GM04504 (cell line): ENCODE measurements at places on chromosomes 3 and 15.

DNA sequence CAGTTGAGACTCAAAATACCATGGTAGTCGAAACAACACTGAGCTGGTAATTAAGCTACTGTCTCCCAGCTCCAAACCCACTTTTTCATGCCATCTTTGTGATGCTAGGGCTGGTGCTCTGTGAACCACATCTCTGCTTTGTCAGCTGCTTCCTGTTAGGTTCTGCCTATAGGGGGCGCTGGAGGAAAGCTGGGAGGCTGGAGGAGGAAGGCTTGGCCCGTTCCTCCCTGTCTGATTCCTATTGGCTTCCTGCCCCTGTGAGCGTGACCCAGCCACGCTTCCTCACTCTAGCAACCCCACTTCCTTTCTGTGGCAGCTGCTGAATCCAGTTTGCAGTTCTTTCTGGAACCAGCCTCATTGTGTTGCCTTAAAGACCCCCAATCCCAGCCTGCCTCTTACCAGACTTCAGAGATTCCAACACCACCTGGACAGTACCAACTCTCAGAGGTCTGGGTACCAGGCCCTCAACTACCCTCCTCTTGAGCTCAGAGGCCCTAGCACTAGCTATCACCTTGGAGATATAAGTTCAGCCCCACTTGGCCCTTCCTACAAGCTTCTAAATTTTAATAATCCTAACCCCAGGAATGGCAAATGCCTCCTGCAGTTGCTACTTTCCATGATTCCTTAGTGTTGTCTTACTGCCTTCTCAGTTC is 120.9 kb downstream of the ERC2 start:
- no peak for DNase-seq

- no peak for DNase-seq
Observed at GRCh38 chr3:13474776-13475303, 5.3 kb upstream of the HDAC11 start.

DNA sequence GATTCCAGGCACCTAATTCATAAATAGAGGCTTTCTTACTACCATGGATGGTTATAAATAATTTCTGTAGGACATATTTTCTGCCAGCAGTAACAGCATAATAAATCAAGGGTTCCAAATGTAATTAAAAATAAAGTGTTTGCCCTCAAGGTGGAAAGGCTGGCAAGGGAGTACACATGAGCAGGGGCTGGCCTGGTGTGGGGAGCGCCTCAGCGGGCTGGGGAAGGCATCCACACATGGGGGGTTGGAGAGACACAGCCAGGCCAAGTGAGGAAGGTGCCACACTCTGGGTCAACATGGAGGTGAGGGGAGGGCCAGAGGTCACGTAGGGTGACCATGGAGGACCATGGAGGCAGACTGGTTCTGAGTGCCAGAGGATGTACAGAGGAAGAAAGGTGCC is 65.8 kb upstream of the OCA2 start:
- DNase-seq = no peak

DNA sequence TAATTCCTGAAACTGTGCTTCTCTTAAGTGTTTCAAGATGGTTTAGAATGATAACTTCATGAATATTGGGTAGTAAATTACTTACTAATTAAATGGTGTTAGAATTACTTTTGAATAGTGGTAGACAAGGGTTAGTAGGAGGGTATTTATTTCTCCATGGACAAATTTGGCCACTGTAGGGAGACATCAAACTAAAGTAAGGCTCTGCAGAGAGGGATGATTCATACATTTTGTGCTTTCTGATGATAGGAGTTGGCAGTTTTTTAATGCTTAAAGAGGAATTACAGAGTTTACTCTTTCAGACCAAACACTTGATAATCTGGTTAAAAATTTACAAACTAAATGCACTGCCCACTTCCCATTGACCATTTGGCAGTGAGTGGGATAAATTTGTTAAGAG is 127.6 kb downstream of the NAALADL2 start:
- DNase-seq = no peak

DNA sequence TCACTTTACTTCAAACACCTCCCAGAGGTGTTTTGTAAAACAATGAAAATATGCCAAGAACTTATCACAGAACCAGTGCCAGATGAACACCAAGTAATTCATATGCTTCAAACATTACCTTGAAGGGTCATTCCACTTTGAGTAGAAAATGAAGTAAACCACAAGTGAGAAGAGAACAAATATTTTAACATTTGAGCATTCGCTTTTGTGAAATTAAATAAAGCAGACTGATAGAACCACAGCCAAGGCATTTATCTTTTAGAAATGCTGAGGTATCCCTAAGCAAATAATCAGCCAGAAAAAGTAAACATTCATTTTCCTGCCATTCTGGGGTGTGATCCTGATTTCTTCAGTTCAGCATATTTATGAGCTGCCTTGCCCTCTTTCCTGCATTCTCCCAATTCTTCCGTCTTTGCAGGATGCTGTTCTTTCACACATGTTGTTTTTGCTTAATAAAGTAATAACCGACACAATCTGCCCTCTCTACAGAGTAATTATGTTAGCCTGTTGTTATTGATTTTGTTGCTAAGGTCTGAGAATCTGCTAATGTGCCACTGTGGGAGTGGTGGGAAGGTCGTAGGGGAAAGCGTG is 235.6 kb upstream of the TGFBR2 start:
- peak; percentile 27 for DNase-seq

- no peak for DNase-seq
Observed at GRCh38 chr3:47042231-47042791, 62.8 kb downstream of the NBEAL2 start.

GRCh38 chr3:42028474-42028873 is 62.7 kb upstream of the TRAK1 start:
- no peak for DNase-seq

GRCh38 chr15:35834866-35835265 is 288.9 kb upstream of the DPH6 start:
- no peak for DNase-seq

GRCh38 chr3:133037436-133037835 is 755 bp upstream of the TMEM108 start:
- DNase-seq = no peak

DNA sequence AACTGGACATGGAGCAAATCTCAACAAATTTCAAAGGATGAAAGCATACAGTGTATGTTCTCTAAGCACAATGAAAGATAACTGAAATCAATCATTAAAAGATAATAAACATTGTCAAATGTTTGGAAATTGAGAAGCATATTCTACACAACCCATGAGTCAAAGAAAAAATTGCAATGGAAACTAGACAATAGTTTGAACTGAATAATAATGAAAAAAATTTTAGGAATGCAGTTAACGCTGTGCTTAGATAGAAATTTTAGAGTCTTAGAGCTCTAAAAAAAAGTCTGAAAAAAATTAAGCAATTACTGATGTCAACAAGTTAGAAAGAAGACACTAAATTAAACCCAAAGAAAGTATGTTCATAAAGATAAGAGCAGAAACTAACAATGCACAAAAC is 15.5 kb downstream of the RABL3 start:
- no peak for DNase-seq

DNA sequence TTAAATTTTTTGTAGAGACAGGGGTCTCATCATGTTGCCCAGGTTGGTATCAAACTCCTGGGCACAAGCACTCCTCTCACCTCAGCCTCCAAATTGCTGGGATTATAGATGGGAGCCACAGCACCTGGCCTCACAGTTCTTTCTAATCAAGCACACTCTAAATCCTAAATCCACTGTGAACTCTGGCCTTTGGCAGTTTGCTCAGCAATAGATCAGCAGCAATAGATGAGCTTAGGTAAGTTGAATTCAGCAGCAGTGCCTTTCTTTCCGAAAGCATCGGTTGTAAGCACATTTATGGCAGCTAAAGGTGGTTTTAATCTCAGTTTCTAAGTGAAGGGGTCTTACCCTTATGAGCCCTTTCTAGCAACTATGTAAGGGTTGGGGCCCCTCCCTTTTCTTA is 16.6 kb downstream of the PDHB start:
- DNase-seq = no peak

DNA sequence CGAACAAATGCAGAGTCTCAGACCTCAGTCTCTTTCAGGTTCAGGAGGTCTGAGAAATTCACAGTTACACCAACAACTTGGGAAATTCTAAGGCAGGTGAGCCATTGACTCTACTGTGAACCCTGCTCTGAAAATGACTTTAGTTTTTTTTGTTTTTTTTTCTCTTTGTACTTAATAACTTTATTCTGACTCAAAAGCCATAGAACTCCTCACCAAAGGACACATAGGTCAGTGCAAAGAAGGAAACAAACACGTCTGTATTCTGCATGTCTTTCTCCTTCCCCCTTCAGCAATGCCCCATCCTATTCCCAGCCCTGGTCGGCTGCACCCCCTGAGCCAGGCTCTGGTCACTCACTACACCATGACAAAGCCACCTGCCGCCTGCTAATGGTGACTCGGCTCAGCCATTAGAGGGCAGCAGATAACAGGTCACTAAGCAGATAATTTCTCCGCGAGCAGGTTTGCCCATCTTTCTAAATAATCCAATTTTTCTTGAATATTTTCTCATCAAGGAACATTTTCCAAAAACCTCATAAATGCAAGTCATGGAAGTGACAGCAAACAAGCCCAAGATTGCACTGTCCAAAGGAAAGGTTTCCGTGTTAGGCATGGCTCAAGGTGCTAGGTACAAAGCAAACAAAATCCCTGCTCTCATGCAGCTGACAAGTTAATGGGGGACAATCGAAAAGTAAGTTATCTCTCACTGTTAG is 37.7 kb downstream of the TM4SF4 start:
- DNase-seq = peak; percentile 36

GRCh38 chr3:20336572-20336971 is 150.6 kb upstream of the SGO1 start:
- DNase-seq = no peak

DNA sequence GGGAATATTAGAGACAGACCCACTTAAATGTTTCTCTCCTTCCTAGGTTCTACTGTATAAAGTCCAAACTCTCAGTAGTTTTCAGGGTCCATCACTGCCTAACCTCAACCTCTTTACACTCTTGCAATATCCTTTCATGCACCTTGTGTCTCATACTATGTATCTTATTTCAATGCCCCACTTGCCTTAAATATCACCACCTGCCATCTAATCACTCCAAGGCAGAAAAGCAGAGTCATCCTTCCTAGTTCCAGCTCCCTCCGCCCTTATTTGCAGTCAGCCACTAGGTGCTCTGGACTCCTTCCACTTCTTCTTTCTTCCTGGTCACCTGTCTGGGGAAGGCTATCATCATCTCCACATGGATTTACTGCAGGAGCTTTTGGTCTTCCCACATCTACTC is 322.0 kb downstream of the MFSD1 start:
- no peak for DNase-seq

- no peak for DNase-seq
Observed at GRCh38 chr15:76206325-76206976, 104.8 kb downstream of the ETFA start.

DNA sequence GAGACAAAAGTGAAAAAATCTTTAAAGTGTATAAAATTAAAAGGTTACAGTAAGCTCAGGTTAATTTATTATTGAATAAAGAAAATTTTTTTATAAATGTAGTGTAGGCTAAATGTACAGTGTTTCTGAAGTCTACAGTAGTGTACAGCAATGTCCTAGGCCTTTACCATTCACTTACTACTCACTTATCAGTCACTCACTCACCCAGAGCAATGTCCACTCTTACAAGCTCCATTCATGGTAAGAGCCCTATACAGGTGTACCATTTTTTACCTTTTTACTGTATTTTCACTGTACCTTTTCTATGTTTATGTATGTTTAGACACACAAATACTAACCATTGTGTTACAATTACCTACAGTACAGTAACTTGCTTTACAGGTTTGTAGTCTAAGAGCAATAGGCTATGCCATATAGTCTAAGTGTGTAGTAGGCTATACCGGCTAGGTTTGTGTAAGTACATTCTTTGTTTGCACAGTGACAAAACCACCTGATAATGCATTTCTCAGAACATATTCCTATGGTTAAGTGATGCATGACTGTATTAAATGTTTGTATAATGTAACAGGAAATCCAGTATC is 38.1 kb upstream of the NECTIN3 start:
- DNase-seq = no peak

DNA sequence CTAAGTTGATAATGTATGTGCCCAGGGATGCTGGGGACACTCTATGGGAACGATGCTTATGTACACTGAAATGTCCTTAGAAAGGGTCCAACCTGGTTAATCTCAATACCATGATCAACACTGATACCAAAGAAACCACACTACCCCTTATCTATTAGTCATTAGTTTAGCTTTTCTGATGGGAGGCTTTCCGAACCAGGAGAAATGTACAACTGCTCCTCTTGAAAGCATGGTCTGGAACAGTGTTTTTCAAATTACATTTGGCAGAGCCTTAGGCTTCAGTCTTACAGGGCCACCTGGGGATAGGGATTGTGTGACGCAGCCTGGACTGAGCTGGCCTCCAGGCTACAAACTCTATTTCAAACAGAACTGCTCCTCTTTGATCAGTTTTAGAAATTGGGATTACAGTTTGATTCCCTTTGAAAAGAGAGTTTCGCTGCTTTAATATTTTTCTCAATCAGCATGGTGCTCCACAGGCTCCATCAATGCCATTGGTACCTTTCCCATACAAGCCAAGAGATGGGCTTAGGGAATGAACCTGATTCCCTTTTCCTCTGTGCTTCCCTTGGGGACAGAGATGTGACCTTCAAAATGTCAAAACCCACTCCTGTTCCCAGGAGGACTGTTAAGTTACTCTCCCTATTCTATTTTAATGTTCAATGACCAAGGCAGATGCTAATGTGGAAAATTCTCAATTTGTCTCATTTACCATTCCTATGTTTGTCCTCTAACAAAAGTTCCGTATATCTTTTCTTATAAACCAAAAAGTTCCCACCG is 296.0 kb upstream of the ADAMTS9 start:
- DNase-seq = no peak

DNA sequence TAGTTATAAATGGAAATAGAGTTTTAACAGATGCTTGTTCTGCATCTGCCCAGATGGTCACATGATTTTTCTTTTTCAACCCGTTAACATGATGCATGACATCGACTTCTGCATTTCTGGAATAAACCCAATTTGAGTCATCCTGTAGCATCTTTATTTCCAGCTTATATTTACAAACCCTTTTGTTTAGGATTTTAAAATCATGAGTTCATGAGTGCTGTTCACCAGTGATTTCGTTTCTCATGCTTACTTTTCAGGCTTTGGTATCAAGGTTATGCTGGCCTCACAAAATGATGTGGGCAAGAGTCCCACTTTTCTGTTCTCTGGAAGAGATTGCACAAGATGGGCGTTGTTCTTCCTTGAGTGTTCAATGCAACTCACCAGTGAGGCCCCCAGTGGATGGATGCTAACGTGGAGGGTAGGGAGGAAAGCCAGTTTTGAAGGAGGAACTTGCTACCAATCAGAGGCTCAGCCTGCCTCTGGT is 5.2 kb downstream of the HRH1 start:
- peak; percentile 94 for DNase-seq
